ENCODE measurements at places on chromosomes 11 and 22. TPM values are rescaled to one million over a fixed set of nuclear protein-coding genes. Genes with fewer than 3 reads are reported as not detected.
A peak's percentile ranks its signal among the peaks of the same experiment; 100 is the strongest.

GRCh38 chr11:85823816-85824215 lies 12.9 kb upstream of the SYTL2 start:
- no peak for DNase-seq

GRCh38 chr11:112837162-112837826 lies 123.9 kb upstream of the NCAM1 start:
- peak; percentile 68 for DNase-seq

TNNT3 gene
- total RNA-seq = not detected

DNA sequence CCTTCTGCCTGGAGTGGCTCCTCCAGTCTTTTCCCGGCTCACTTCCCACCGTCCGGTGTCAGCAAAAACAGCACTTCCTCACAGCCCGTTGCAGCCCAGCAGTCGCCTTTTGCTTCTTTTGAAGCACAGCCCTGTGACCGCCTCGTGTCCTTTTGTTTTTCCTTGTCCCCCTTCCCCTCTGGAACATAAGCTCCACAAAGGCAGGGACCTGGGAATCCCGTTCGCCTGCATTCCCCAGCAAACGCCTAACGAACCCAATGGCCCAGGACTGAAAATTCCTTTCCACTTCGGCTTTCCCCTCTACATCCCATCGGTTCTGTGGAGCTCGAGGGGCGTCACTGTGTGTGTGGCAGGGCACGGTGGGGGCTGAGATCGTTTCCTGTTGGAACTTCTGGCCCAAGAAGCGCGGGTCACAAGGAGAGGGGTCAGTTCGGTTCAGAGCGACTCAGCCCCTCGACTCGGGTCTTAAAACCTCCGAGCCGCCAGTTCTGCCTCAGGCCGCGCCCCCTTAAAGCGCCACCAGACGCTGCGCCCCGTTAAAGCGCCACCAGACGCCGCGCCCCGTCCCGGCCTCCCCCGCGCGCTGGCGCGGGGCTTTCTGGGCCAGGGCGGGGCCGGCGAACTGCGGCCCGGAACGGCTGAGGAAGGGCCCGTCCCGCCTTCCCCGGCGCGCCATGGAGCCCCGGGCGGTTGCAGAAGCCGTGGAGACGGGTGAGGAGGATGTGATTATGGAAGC lies 841 bp downstream of the RIC8A start:
- peak; percentile 87 for DNase-seq

OR5L1 gene
- not detected for total RNA-seq

DNA sequence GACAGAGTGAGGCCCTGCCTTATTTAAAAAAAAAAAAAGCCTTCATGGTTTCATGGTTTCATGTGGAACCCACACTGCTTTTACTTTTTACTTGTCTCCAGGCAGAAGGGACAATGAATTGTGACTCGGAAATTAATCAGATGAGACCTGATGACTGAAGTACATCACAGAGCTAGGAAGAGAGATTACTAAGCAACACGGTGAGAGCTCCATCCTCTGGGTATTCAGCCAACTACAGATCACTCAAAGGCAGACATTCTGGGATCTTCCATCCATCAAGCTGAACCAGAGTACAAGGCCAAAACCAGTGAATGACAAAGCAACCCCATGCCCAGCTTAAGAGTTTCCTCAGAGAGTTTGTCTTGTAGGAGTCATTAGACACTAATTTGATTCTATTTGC lies 433.2 kb downstream of the SOX6 start:
- peak; percentile 60 for DNase-seq
